ENCODE measurements at places on chromosomes 6 and 20.

- no peak for DNase-seq
These were observed 229.7 kb downstream of the LAMA2 start for GRCh38 chr6:129112591-129112990.

- no peak for DNase-seq
These were observed 75.5 kb downstream of the ANKS1A start for GRCh38 chr6:34964564-34964963.

- no peak for DNase-seq
These were observed 24.5 kb downstream of the KIF3B start for GRCh38 chr20:32301719-32302506.

DNA sequence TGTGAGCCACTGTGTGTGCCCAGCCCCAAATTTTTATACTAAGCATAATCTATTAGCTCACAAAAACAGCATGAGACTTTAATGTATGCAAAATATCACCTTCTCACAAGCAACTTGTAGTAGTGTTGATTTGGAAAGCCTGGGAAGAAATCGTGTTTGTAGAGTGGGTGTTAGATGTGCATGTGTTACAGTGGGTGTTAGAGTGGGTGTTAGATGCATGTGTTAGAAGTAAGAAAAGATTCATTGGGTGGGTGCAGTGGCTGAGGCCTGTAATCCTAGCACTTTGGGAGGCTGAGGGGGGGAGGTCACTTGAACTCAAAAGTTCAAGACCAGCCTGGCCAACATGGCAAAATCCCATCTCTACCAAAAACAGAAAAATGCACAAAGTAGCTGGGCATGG, 6.3 kb upstream of the SCAF8 start:
- DNase-seq: no peak

DNA sequence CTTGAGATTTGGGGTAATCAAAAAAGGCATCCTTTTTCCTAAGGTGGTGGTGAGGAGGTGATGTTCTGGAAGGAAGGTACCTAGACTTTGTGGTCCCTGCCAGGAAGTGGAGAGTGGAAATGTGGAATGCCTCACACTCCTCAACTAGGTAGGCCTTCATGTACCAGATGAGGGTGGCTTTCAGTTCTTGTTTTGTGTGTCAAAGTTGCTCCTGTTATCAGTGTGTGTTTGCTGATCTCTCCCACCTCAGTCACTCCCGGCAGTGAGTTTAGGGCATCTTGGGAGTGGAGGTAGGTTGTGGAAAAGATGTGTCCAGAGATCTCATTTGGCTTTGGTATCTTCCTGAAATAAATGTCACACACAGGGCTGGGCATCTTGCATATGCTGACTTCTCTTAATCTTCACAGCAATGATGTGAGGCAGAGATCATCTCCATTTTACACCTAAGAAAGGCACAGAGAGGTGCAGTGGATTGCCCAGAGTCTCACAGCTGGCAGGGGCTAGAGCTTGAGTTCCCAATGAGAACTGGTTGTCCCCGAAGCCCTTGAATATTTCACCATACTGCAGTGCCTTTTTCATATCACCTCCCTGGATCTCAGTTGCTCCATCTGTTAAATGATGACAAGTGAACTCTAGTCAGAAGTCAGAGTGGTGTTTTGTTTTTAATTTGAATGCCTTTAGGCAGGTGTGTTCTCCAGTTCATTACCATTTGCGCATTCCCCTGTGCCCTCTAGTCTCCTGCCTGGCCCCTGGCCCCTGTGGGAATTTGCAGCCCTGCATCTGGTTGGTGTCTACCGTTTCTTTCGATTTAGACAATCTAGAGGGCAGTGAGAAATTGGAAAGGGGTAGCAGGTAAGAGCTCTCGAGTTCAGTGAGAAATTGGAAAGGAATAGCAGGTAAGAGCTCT, 2.9 kb downstream of the PKIG start:
- no peak for DNase-seq

DNA sequence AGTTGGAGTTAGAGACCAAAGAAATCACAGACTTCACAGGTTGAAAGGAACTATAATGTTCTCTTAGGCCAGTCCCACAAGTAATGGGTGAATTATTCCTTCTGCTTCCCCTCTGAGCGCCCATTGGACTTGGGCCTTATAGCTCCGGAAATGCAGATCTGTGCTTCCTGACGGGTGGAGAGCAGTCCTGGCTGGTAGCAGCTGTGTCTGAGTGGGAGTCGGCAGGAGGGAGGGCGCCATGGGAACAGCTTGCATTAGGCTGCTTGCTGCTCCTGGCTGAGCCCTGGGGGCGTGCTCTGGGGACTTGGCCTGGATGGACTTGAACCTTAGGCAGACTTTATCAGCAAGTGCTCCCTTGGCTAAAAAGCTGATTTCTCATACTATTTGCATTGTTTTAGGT, 18.4 kb upstream of the NUP153 start:
- no peak for DNase-seq

- DNase-seq: no peak
These were observed 306.7 kb downstream of the RNF144B start for GRCh38 chr6:18693881-18694280.

DNA sequence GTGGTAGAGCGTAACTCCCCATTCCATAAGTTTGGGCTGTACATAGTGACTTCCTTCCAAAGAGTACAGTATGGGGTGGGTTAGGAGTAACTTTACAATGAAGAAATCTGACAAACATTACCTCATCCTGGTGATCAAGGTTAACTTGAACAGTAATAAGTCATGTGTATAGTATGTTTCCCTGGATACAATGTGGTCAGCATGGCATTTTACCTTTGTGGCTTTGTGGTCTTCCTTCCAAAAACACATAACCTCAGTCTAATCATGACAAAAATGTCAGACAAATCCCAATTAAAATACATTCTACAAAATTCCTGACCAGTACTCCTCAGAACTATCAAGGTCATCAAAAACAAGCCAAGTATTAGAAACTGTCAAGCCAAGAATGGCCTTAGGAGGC, 225.1 kb downstream of the UBE3D start:
- no peak for DNase-seq
